ENCODE measurements at places on chromosomes 2 and 18.

GRCh38 chr2:105438104-105438929 lies 39.5 kb upstream of the FHL2 start:
- no peak for DNase-seq

DNA sequence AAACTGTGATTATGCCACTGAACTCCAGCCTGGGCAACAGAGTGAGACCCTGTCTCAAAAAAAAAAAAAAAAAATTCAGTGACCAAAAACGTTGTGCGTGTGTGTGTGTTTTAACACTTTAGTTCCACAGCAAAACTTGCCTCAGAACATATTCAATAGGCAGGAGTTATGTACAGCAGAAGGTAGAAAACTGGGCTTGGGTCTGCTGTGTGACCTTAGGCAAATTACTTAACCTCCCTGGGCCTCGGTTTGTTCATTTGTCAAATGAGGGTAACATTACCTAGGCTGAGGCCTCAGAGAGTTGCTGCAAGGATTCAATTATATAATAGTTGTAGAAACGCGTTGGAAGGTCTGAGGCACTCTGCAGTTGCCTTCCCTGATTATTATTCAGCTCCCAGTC lies 10.3 kb upstream of the SCG2 start:
- no peak for DNase-seq

GRCh38 chr2:54122171-54122935 lies 6.9 kb downstream of the ACYP2 start:
- no peak for DNase-seq

- no peak for DNase-seq
Measured at GRCh38 chr18:68431111-68431921, 283.6 kb downstream of the TMX3 start.

DNA sequence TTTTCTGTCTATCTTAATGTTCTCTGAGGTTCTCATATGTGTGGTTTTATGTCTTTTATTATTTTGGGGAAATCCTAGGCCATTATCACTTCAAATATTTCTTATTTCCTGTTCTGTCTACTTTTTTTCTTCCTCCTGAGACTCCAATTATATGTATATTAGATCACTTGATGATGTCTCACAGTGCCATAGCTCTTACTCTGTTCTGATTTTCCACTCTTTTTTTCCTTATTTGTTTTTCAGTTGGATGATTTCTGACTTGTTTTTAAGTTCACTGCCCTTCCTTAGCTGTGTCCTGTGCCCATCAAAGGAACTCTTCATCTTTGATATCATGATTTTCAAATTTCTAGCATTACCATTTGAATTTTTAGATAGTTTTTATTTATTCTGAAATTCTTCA lies 24.1 kb downstream of the FAM228B start:
- no peak for DNase-seq

DNA sequence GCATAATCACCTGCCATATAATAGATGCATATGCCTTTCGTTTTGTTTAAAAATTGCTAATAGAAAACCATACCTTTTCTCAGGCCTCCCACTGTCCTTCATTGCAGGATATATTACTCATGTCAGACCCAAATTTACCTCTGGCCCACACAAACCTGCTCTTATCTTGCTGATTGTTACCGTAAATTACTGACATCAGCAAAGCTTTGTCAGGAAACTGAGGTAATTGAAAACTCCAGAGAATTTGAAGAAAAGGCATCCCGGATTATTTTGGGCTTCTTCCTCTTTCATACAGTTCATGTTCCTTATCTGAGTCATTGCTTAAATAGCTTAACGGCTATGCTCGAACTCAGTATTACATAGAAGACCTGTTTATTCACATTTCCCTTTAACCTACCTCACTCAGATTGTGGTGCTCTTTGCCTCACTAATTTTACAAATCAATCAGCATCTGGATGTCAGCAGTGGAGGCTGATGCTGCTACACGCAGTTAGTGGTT lies 145.7 kb downstream of the ZEB2 start:
- DNase-seq, result no peak

DNA sequence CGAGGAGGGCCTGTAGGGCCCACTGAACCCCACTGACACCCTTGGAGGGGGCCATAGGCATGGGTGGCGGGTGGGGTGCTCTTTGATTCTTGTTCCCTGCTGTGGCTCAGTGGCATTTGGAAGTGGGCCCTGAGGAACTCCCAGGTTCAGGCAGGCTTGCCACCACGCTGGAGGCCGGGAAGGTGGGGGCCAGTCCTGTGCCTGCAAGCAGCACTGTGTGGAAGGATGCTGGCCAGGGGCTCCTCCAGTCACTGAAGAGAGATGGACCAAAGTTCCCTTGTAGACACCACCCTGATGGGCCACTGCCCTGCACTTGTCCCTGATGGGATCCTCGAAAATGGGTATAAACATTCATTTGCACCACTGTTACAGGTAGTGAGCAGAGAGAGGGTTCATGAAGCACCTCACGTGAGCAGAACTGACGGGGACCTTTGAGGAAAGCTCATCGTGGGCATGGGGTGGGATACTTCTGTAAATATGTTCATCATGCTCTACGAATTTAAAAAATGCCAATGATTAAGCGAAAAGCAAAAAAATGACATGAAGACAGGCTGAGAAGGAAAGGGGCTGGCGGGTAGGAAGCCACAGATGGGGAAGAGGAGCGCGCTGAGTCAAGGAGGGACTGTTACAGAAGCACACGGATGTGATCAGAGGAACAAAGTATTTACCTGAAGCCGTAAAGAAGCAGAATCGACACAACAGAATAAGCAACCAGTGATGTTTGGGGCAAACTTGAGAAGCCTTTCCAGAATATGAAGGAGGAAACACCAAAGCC lies 45.2 kb upstream of the ASB1 start:
- no peak for DNase-seq

GRCh38 chr2:10514743-10515142 lies 66.6 kb upstream of the ODC1 start:
- no peak for DNase-seq

DNA sequence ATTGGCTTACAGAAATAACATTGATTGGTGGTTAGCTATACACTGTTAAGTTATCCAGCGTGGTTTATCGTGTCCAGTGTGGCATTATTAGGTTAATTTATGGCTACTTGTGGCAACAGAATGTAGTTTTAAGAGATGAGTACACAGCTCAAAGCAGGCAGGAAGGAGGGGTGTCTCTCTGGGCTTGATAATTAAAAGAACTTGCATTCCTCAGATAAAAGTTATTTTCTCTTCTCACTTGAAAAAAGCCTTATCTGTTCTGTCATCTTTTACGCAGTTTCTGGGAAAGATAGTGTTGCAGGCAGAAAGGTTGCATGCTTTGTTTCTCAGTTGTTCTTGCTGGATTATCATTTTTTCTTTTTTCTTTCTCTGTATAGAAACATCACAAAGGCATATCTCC lies 154.4 kb upstream of the COL3A1 start:
- DNase-seq, result no peak
